Activated T-helper 1 cell treated with anti-CD3 and anti-CD28 coated beads, Interleukin-12 subunit alpha, Interleukin-12 subunit beta, Interleukin-2, Interleukin-4 antibody, amounts not matched to agents 30 ng/mL and 10 ng/mL and 1 ng/mL, durations not matched to agents 14 hours and 24 hours and 36 hours (primary cell): ENCODE measurements at places on chromosomes 7 and 10. TPM values are rescaled to one million over a fixed set of nuclear protein-coding genes. Genes with fewer than 3 reads are reported as not detected.

CPN1 gene
- total RNA-seq: not detected in 2 replicates

CCDC7 gene
- total RNA-seq: 9.0 and 10.2 TPM in 2 replicates

TAF6 gene
- 72.9 and 79.2 TPM in 2 replicates for total RNA-seq

COMTD1 gene
- 36.4 and 36.9 TPM in 2 replicates for total RNA-seq

GRID2IP gene
- total RNA-seq: 0.08 and 0.12 TPM in 2 replicates

OPN4 gene
- total RNA-seq: not detected in 2 replicates

AGAP9 gene
- total RNA-seq: 9.2 and 9.5 TPM in 2 replicates

PTPN20 gene
- 0.21 TPM in 1 of 2 replicates, not detected in the other for total RNA-seq

DNA sequence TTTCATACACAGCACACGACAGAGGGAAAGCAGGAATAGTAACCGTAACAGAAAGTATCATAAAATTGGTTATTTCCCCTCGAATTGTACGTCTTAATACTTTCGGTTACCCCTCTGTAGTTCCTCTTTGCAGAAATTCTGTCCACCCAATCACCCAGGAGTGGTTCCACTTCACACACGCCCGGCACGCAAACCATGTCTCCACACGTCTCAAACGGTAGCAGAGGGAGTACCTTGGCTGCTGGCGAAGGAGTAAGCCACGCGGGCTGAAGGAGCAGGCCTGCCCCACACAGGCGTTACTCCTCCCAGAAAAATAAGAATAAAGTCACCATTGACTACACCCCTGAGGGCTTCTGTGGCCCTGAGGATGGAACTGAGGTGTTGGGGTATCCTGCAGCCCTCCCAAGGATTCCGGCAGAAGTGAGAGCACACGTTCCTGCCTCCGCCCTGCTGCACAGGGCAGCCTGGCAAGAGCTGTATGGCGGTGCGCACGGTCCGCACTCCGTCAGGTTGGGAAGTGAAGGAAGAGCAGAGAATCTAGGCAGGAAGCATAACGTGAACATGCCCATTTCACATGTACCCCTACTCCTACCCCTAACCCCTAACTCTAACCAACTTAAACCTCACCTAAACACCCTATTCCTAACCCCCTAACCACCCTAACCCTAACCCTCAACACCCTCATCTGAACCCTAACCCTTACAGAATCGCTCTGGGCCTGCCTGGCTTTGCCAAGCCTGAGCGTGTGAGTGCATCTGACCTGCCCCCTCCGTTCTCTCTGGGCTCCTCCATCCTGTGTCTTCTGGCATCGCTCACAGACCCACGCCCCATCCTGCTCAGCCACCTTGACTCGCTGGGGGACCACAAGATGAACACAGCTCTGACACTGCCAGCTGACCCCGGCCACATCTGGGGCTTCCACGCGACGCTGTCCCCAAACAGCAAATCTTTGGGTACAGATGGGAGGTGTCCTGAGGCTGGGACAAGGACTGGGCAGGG, 18.2 kb downstream of the GPR146 start:
- H3K27me3 ChIP-seq: no peaks in the 10 kb centered on the region
- no peaks in the 10 kb centered on the region for H3K36me3 ChIP-seq
- H3K4me3 ChIP-seq: no peak overlapping the region
- H3K27ac ChIP-seq: no peak overlapping the region
- no peak for DNase-seq

GRCh38 chr7:17103984-17104383, 194.5 kb upstream of the AHR start:
- H3K27me3 ChIP-seq: peaks cover 4% of the 10 kb centered on the region
- no peaks in the 10 kb centered on the region for H3K36me3 ChIP-seq
- H3K4me1 ChIP-seq: no peaks in the 10 kb centered on the region
- H3K4me3 ChIP-seq: no peak overlapping the region
- no peak for DNase-seq
- no peak overlapping the region for H3K27ac ChIP-seq

DNA sequence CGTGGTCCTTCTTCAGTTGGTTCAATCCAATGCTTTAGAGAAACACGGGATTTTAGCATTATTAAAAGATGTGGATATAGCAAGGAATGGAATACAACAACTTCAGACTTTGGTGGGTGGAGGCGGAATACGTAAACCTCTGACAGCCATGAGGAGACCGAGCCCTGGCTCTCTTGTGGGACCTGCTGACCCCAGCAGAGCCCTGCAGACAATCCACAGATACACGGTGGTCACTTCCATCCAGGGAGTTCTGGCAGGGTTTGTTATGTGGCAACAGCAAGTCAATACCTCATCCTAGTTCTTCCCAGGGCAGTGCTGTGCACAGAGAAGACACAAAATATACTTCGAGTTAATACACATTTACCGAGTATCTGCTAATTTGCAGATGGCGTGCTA, 118.5 kb upstream of the DIP2C start:
- no peak overlapping the region for H3K4me3 ChIP-seq
- DNase-seq: no peak
- no peaks in the 10 kb centered on the region for H3K4me1 ChIP-seq
- no peak overlapping the region for H3K27ac ChIP-seq
- no peaks in the 10 kb centered on the region for H3K27me3 ChIP-seq

DNA sequence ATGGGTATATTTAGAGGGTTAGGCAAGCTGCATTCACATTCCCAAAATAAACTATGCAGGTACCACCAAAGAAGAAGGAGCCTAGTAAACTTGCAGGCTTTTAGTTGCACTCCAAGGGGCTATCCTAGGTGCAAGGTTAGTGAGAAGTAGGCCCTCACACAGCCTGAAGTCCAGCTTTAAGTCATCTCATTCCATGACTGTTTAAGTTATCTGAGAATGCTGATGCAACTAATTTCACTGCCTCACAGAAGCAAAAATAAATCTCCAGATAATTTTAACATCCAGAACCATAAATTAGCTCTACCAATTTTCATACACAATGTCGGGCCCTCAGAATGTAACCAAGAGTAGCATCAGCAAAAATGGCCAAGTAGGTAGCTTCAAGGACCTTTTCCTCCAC, 34.3 kb upstream of the HHEX start:
- no peaks in the 10 kb centered on the region for H3K4me1 ChIP-seq
- no peak overlapping the region for H3K27ac ChIP-seq
- no peaks in the 10 kb centered on the region for H3K27me3 ChIP-seq
- no peak overlapping the region for H3K4me3 ChIP-seq
- H3K36me3 ChIP-seq: peaks cover 25% of the 10 kb centered on the region
- DNase-seq: no peak

DNA sequence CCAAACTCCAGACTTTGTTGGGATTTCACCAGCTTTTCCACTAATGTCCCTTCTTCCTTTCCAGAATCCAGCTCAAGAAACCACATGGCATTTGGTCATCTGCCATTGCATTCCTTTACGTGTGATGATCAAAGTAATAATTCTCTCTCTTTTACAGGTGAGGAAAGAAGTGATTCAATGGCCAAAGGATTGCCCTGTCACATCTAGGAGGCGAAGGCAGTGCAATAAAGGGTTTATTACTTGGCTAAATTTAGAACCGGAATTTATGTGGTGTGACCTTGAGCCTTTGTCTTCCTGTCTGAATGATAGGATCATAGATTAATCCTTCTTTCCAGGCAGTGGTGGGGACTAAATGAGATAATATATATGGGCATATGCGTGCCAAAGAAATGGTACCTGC, 58.3 kb upstream of the COBL start:
- H3K4me3 ChIP-seq: no peak overlapping the region
- H3K36me3 ChIP-seq: no peaks in the 10 kb centered on the region
- peaks cover 5% of the 10 kb centered on the region for H3K27me3 ChIP-seq
- no peak for DNase-seq
- H3K27ac ChIP-seq: no peak overlapping the region

DNA sequence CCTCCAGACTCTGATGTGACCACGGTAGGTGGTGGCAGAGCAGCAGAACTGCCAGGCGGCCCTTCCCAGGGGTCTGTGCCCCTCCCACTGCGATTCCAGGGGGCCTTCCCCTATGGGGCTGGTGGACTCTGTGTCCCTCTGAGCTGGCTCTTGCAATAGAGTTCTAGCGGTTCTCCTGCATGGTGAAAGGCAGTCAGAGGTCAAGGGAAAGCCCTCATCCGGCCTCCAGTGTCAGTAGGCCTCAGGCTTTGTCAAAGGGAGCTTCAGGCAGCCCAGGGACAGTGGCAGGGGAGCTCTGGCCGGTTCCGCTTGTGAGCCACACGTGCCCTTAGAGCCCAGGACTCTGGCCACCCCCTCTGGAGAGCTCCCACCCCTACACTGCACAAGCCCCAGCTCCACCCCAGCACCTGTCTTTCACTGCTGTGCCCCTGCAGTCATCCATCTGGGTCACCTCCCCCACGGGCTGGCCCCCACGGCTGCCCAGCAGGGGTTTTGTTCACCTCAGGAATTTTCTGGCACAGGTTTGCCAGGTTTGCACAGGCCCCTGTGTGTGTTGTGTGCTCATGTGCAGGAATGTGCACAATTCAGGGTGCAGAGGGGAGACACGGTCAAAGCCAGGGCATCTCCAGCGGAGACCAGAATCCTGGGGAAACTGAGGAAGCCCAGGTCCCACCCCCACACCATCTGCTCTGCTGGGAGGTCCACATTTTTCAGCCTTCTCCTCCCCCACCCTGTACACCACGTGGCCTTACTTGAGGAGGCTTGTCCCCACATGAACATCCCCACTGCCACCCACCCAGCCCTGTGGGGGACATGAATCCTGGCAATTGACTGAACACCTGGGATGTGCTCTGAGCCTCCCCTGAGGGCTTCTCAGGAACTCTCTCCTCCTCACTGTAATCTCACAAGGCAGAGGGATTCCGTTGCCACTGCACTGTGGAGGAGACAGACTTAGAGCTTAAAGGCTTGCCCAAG, 23.8 kb downstream of the C10orf105 start:
- H3K36me3 ChIP-seq: no peaks in the 10 kb centered on the region
- no peak overlapping the region for H3K27ac ChIP-seq
- no peaks in the 10 kb centered on the region for H3K27me3 ChIP-seq
- no peak for DNase-seq
- H3K4me3 ChIP-seq: no peak overlapping the region
- H3K4me1 ChIP-seq: peaks cover 53% of the 10 kb centered on the region

DNA sequence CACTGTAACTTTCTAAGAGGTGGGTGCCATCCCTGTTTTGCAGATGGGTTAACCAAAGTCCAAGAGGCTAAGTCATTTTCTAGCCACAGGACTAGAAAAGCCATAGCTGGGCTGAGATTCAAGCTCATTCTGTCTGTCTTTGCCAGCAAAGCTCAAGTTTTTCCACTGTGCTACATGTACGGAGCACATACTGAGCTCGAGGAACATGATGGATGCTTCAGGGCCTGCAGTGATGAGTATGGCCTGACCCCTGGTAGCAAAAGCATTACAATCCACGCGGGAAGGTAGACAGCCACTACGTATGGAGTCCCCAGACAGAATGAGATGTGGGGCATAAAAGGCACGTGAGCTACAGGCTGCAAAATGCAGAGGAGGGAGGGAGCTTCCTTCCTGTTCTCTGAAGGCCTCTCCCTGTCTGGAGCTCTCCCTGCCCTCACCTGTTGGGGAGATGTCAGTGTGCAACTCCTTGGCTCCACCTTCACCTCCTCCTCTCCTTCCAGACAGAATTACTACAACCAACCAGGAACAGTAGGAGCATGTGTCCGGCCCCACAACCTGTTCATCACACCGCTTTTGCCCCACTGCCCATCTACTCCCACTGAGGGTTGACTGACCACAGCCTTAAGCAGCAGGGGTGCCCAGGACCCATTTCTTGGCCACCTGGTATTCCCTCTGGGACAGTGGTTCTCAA, 16.4 kb downstream of the ITPRIP start:
- no peaks in the 10 kb centered on the region for H3K27me3 ChIP-seq
- peak overlapping the region; percentile 78 for H3K27ac ChIP-seq
- peaks cover 96% of the 10 kb centered on the region for H3K4me1 ChIP-seq

- H3K27ac ChIP-seq: no peak overlapping the region
- no peaks in the 10 kb centered on the region for H3K36me3 ChIP-seq
- H3K4me3 ChIP-seq: no peak overlapping the region
- DNase-seq: no peak
Observed at GRCh38 chr10:73899423-73899822, 11.5 kb upstream of the PLAU start.

- DNase-seq: no peak
- peaks cover 11% of the 10 kb centered on the region for H3K4me1 ChIP-seq
- peaks cover 32% of the 10 kb centered on the region for H3K27me3 ChIP-seq
- H3K4me3 ChIP-seq: no peak overlapping the region
- no peaks in the 10 kb centered on the region for H3K36me3 ChIP-seq
Observed at GRCh38 chr10:110664483-110665420, 20.6 kb downstream of the RBM20 start.

GRCh38 chr10:106557951-106558733, 606.4 kb downstream of the SORCS1 start:
- no peaks in the 10 kb centered on the region for H3K4me1 ChIP-seq
- no peak overlapping the region for H3K4me3 ChIP-seq
- H3K27ac ChIP-seq: no peak overlapping the region
- H3K27me3 ChIP-seq: no peaks in the 10 kb centered on the region

DNA sequence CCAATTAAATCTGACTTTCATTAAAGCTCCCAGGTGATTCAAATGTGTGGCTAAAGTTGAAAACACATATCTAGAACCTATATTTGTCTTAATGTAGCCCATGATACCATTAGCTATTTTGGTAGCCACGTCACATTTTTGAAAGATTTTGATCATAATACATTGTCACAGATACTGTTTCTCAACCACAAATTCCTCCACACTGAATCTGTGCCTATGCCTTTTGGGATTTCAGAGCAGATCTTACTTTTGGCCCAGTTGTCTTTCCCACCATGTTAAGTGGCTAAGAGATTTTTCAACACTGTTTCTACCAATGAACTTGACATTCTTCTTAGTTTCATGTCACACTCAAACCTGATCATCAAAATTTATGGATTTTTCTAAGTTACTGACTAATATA, 47.4 kb downstream of the CH25H start:
- peaks cover 43% of the 10 kb centered on the region for H3K27me3 ChIP-seq
- DNase-seq: no peak
- no peak overlapping the region for H3K27ac ChIP-seq
- no peak overlapping the region for H3K4me3 ChIP-seq
- no peaks in the 10 kb centered on the region for H3K36me3 ChIP-seq

DNA sequence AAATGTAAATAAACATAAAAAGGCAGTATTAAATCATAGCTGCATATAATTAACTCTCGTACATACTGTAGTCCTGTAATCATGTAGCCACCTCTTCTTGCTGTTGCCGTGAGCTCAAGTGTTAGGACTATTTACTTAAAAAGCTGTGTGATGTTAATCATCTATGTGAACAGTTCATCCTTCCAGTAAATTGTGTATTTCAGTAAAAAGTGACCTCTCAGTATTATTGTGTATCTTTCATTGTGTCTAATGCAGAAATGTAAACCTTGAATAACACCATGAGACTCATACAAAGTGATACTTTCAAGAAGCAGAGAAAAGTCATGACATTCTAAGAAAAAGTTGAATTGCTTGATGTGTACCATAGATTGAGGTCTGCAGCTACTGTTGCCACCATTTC, 38.0 kb downstream of the ADD3 start:
- DNase-seq: no peak
- peak overlapping the region; percentile 61 for H3K27ac ChIP-seq
- no peak overlapping the region for H3K4me3 ChIP-seq

DNA sequence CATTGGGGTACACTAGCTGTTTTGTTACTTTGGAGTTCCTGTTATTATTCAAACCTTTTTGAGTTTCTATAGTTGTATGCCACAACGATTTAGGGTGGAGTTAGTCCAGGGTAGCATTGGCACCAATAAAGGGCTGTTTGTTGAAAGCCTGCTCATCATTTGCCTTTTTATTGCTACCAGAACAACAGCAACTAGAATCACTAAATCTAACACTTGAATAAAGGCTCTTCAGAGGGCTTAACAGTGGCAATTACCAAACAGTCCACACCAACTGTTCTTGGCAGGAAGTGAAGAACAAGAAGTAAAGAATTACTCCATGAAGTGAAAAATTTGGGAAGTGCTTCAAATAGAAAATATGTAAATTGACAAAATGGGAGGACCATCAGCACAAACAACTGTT, 621.4 kb downstream of the PHTF2 start:
- no peaks in the 10 kb centered on the region for H3K36me3 ChIP-seq
- no peaks in the 10 kb centered on the region for H3K27me3 ChIP-seq
- H3K4me1 ChIP-seq: no peaks in the 10 kb centered on the region
- no peak overlapping the region for H3K27ac ChIP-seq
- H3K4me3 ChIP-seq: no peak overlapping the region
